H1 (cell line): ENCODE measurements at places on chromosomes 2 and 18. TPM values are rescaled to one million over a fixed set of nuclear protein-coding genes. Genes with fewer than 3 reads are reported as not detected.

Gene EPAS1
- 3.7 and 4.9 TPM in 2 replicates for total RNA-seq

- peak; percentile 49 for DNase-seq
Observed at GRCh38 chr18:68172842-68173549, 541.9 kb downstream of the TMX3 start.

Gene CRYGD
- total RNA-seq = 0.98 and 2.9 TPM in 2 replicates

Gene OSGEPL1
- 11.8 and 15.7 TPM in 2 replicates for total RNA-seq

Gene CCDC85A
- 0.48 TPM in 1 of 2 replicates, not detected in the other for total RNA-seq

- DNase-seq = no peak
Observed at GRCh38 chr2:9311488-9311887, 104.9 kb downstream of the ASAP2 start.

GRCh38 chr2:235330775-235331451 lies 162.9 kb upstream of the AGAP1 start:
- DNase-seq = no peak

DNA sequence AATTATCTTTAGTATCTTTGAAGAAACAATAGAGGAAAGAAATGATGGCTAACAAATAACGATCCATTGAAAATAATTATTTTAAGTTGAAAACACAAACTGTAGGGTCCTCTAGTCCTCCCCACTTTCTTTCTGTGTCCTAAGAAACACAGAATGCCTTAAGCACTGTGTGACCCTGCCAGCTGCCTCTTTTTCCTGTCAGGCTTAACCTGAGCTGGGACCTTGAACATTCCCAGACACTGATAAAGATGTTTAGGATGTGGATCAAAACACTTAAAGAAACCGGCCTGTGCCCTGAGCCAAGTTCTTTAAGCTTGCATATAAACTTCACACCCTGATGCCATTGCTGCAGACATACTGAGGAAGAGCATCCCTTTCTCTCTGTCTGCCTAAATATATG lies 755.4 kb upstream of the VRK2 start:
- DNase-seq = no peak

DNA sequence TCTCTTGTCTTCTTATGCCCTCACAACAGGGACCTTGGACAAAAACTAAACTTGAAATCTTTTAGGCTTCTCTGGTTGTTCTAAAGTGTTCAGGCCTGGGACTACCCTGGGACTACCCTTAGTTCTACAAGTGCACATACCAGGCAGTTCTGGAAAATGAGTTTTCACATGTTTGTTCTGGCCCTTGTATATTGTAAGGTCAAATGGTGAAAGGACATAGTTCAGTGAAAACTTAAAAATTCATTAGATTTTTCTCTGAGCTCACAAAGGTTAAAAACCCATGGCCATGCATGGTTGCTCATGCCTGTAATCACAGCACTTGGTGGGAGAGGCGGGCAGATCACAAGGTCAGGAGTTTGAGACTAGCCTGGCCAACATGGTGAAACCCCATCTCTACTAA lies 875.5 kb upstream of the FAM98A start:
- DNase-seq = no peak

Gene FAM124B
- 2.0 and 2.6 TPM in 2 replicates for total RNA-seq

DNA sequence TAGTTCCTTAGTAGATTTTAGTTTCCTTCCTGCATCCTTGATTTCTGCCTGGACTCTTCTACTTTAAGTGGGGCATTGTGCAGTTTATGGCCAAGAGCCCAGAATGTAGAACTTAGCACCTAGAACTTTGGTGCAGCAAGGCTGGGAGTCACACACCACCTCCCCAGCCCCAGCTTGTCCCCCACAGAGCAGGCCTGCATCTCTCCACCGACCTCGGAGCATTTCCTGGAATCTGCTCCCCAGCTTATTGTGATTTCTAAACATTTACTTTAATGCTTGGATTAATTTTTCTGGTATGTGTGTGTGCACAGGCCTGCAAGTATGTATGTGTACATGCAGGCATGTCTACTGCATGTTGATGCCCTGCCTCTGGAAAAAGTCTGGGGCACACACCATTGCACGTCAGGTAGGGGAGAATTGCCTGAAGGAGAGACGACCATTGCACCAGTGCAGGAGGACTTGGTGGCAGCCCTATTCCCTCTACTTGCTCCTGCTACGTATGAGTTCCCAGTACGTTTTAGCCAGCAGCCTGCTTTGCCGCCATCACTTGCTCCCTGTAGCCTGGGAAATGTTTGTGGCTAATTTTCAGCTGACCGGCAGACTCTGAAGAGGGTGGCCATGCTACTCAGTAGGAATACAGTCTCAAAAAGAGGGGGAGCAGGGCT lies 419.9 kb upstream of the HS6ST1 start:
- no peak for DNase-seq

DNA sequence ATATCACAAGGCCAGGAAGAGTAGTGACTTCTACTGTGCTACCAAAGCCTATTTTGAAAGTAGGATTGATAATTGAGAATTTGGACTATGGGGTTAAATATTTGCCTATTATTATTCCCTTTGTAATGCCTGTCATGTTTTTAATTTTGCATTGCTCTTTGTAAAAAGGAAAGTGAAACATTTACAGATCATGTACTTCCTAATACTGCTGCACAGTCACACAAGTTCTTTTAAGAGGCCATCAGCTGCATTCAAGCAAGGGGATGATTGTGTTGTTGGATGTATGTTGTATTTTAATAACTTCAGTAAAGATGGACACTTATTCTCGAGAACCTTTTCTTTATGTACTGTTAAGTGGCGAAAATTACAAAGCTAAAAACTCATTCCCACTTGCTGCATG lies 70.1 kb downstream of the PLEKHA3 start:
- no peak for DNase-seq

DNA sequence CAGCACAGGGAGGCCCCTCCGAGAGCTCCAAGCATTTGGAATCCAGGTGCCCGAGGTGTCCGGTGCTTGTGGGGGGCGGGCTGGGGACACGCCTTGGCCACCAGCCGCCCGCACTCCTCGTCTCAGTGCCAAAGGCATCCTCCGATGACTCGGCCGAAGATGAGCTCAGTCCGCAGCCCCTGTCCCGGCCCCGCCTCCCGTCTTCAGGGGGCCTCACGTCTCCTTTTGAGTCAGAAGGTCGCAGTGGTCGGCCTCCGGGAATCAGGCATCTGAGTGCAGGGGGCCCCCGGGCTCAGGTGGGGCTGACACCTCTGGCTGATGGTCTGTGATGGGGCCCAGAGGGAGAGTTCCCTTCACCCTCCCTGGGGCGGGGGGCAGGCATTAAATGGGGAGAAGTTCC lies 74.8 kb downstream of the NFATC1 start:
- DNase-seq = no peak

DNA sequence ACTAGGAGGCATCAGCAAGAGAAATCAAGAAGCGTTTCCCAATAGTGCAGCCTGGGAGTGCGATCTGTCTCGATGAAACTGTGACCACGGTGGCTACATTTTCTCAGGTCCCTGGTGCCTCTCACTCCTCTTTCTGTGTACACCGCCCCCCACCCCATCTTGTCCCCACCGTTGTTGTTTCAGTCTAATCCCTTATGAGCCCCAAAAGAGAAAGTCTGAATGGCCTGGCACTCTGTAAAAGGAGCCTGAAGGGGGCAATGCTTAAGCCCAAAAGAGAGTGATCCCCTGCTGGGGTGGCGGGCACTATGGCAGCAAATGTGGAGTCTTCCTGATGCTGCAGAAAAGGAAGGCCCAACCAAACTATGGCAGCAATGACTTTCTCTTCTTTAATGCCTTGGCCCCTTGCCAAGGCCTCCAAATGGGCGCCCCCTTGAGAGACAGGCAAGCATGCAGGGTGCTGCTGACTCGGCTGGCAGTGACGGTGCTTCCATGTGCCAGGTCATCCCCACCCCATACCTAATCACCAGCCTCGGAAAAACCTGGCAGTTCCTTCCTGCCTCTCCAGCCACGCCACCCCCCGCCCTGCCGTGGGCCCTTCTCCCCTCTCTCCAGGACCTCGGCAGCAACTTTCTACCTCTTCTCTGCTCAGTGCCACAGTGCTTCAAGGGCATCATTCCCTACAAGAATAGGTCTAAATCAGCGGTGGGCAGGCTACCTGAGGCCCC lies 123.0 kb downstream of the CYP26B1 start:
- peak; percentile 38 for DNase-seq

Gene CPO
- 1.3 and 1.9 TPM in 2 replicates for total RNA-seq

- DNase-seq = no peak
Observed at GRCh38 chr18:3511980-3512379, 62.0 kb downstream of the TGIF1 start.

GRCh38 chr2:63678085-63678484 lies 89.3 kb downstream of the MDH1 start:
- DNase-seq = no peak

Gene SP140
- total RNA-seq = 1.3 and 1.7 TPM in 2 replicates

DNA sequence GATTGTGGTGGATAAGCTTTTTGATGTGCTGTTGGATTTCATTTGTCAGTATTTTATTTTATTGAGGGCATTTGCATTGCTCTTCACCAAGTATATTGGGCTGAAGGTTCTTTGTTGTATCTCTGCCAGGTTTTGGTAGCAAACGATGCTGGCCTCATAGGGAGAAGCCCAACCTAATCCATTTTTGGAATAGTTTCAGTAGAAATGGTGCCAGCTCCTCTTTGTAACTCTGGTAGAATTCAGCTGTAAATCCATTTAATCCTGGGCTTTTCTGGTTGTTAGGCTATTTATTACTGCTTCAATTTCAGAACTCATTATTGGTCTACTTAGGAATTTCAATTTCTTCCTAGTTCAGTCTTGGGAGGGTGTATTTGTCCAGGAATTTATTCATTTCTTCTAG lies 309.8 kb upstream of the SETBP1 start:
- DNase-seq = no peak

DNA sequence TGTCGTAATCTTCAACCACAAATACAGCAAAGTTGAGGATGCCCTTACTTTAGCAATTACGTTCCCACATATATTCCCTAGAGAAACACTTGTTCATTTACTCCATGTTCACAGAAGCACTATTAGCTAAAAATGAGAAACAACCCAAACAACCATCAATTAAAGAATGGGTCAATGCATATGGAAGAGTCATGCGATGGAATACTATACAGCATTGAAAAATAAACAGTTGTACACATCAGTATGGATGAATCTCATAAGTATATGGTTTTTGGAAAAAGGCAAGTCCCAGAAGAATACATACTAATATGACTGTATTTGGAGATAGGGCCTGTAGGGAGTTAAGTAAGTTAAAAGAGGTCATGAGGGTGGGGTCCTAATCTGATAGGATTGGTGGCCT lies 6.3 kb downstream of the GPR148 start:
- DNase-seq = no peak

Gene GRB14
- 11.6 and 13.5 TPM in 2 replicates for total RNA-seq

DNA sequence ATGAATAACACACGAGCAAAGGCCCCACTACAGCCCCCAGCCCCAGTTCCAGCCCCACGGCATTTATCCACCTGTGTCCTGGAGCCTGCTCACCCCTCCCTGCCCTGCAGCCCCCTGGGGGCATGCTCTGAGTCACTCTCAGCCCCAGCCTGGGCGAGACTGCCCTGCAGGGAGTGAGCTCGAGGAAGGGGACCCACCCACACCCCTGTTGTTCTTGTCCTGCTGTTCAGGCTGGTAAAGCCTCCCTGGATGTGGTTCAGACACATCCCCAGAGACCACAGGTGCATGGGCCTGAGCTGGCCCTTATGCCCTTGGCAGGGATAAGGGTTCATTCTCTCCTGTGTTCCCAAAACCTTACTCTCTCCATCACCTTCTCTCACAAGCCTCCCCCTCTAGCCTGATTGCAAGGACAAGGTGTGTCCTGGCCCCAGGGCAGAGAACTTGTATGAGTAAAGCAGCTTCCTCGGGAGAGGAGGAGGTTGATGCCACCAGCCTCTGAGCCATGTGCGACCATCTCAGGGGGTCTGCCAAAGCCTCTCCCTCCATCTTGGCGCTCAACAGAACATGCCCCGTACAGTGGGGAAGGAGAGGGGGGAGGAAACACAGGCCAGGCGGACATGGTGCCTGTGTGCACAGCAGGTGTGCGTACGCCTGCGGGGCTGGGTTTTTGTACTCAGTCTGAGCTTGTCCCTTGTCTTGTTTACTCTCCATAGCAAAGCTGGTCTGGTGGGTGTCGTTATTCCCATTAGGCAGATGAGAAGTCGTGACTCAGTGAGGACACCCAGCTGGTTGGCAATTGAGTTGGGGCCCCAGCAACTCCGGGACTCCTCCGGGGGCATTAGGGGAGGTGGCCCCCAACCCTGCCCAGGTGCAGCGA lies 64.4 kb downstream of the CIB4 start:
- DNase-seq = no peak

GRCh38 chr2:31322371-31322770 lies 88.4 kb downstream of the EHD3 start:
- no peak for DNase-seq

Gene MGAT4A
- 7.3 and 7.7 TPM in 2 replicates for total RNA-seq

DNA sequence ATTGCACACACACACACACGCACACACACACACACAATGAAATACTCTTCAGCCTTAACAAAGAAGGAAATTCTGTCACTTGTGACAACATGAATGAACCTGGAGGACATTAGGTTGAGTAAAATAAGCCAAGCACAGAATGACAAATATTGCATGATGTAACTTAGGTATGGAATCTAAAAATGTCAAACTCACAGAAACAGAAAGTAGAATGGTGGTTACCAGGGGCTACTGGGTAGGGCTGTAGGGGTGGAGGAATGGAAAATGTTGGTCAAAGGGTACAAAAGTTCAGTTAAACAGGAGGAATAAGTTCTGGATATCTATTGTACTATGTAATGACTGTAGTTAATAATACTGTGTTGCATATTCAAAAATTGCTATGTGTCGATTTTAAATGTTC lies 29.5 kb downstream of the SCN2A start:
- no peak for DNase-seq

Gene PAPOLG
- 21.5 and 25.5 TPM in 2 replicates for total RNA-seq

Gene TRAF3IP1
- total RNA-seq = 15.9 and 17.5 TPM in 2 replicates
